Stimulated activated effector memory CD8-positive, alpha-beta T cell treated with anti-CD3 and anti-CD28 coated beads, Interleukin-12 subunit alpha, Interleukin-12 subunit beta, amount 100 ng/mL, for 72 hours (primary cell): ENCODE measurements at places on chromosomes 11 and 22.
A peak's percentile ranks its signal among the peaks of the same experiment; 100 is the strongest.

GRCh38 chr22:27751277-27752070 is 50.1 kb downstream of the MN1 start:
- no peak for DNase-seq

DNA sequence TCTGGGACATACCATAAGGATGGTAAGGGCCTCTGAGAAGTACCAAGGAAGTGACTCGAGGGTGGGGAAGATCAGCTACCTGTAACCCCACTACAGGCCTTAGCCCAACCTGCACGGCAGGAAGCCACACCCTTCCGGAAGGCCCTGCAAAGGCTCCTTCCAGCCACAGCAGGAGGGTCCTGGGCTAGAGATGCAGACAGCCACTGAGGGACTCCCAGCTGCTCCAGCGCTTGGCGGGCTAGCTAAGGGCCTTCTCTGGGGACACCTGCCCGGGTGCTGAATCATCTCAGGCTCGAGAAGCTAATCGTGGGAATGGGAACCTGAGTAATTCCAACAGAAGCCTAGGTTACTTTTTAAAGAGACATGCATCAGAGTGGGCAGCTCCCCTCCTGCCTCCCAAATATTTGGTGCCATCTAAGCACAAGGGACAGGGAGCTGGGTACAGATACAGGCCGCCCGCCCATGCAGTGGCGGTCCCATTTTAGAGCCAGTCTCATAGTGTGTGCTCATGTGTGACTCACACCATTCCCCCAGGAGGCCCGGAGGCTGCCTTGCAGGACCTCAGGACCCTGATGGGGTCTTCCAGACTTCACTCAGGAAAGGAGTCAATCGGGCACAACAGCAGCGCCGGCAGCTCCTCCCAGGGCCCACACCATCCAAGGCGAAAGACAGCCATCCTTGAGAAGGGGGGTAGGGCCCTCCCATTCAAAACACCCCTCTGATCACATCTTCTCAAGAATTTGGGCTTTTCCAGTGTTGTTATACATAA is 8.0 kb downstream of the MYH9 start:
- DNase-seq = no peak

DNA sequence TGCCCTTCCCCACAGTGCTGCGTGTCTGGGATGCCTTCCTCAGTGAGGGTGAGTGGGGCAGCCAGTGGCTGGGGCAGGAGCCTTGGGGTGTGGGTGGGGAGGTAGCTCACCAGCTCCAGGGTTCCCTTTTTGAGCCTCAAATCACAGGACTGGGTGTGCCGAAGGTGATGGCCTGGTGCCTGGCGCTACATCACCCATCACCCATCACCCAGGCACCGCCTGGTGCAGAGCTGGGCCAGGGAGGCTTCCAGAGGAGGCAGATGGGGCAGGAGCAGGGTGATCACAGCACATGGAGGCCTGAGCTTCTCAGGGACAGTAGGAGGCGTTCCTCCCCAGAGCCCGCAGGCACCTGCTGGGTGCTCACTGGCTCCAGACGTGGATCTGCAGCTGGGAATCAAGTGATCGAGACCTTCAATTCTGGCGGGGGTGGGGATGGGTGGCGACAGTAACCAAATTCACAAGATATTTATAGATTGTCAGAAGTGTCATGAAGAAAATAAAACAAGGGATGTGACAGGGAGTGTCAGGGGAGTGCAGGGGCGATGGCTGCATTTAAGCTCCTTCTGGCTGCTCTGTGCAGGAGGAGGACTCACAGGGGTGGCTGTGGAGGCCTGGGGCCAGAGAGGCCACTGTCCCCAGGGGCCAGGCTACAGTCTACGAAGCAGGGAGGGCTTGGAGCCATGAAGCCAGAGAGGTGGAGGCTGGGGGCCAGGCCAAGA is 3.2 kb downstream of the TBC1D10C start:
- DNase-seq = no peak

GRCh38 chr22:27108425-27109114 is 451.2 kb downstream of the MIAT start:
- no peak for DNase-seq

- no peak for DNase-seq
These were observed 49.6 kb downstream of the IGSF9B start for GRCh38 chr11:133907216-133907615.

DNA sequence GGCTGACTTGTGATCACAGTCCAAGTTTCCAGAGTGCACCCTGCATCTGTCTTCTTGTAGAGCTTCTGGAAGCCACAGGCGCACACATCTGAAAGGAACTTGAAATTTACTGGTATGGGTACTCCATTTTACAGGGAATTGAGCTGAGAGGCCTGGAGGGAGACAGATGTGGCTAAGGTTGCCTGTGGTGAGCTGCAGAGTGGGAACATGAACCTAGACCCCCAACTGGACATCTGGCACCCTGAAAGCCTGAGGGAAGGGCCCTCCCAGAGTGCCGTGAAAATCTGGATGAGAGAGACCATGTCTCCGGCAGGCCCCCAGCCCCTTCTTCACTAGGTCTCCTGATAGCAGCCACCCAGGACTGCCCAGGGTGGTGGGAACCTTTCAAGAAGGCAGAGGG is 22.6 kb upstream of the SOX10 start:
- no peak for DNase-seq

GRCh38 chr11:61978703-61979661 is 11.5 kb upstream of the FTH1 start:
- DNase-seq = no peak

- no peak for DNase-seq
These were observed 30.3 kb downstream of the TNKS1BP1 start for GRCh38 chr11:57294225-57295131.

DNA sequence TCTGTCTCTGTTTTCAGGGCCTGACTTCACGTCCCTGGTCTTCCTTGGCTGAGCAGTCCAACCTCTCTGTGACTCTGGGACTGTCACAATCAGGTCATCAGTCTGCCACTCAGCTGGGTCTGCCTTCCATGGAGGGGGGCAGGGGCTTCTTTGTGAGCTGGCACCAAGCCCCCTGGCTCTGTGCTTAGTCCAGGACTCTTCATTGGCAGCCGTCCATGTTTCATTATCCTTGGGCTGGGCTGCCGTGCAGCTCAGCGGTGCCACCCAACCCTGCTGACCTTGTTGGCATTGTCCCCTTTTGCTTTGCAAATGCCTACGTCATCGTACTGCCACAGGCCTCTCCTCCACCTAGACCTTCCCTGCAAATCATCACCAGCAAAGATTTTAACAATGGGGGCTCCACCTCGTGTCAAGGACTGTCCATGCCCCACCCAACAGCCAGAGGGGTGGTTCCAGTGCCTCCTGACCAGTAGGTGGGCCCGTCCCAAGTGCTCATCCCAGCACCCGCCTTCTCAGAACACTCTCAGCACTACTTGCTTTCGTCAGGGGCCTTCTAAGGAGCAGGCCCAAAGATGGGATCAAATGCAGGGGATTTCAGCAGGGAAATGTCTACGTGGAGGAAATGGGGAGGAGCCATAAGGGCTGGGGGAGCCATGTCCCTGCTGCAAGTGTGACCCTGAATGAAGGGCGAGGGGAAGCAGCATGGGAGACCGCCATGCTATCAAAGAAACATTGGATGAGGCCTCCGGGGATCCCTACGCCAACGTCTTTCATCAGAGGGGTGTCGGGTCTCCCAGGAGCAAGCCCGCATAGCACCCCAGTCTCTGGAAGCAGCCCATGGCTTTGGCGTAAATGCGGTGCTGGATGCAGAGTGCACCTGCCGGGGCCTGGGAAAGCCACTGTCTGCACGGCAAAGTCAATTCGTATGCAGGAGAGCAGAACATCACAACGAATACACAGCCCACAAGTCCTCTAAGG is 18.2 kb downstream of the KRTAP5-6 start:
- DNase-seq = no peak

DNA sequence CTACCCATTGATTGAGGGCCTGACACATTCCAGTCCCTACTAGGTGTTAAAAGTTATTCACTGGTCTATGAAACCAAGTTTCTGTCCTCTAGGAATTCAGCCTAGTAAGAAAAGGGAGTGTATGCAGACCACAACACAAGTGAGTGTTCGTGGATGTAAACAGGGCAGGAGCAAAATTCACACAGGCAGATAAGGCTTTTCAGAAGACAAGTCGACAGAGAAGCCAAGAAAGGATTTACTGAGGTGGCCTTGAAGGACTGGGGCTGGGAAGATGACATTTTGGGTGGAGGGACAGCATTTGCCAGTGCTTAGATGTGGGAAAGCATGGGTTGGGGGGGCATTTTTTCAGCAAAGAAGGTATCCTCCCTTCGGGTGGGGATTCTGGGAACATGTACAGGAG is 76.2 kb downstream of the TSPAN18 start:
- DNase-seq = no peak

DNA sequence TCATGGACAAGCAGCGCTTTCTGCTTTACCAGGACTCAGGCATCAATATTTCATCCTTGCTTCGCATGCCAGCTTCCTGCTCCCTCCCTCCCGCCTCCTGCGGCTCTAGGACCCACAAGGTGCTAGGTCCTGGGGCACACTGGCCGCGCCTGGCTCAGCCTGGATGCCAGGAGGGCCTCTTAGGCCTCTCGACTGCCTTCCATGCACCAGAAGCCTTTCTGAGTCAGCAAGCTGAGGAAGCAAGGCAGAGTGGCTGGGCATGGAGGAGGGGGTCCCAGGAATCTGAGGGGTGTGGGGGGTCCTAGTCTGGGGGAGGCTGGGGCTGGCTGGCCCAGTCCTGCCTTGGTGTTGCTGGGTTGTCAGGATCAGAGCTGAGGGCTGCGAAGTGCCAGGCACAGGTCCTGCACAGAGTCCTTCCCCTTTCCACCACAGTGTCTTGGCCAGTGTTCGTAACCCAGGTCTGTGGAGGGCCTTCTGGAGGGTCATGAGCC is 61.0 kb upstream of the THY1 start:
- no peak for DNase-seq

- no peak for DNase-seq
These were observed 62.0 kb upstream of the ZC3H12C start for GRCh38 chr11:110031171-110031570.

DNA sequence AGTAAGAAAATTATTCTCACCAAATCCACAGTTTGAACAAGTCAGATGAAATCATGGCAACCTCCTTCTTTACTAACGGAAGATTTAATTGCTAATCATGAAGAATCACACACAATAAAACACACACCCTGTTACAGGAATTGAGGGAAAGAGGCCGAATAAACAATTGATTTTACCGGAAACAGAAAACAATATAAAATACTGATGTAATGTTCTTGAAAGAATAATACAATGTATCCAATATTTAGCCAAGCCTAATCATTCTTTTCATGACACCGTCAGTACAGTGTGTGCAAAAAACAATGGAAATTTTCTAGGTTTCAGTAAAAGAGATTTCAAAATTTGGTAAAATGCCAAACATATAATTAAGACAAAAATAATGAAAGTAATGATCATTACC is 23.4 kb downstream of the ASRGL1 start:
- DNase-seq = no peak

GRCh38 chr11:30487200-30487898 is 98.8 kb downstream of the MPPED2 start:
- no peak for DNase-seq

GRCh38 chr22:18023509-18024275 is 669 bp downstream of the MICAL3 start:
- peak; percentile 10 for DNase-seq

- no peak for DNase-seq
These were observed 60.0 kb upstream of the NUP50 start for GRCh38 chr22:45103756-45104155.

- DNase-seq = peak; percentile 80
These were observed 9.1 kb upstream of the CLCF1 start for GRCh38 chr11:67382276-67383136.

GRCh38 chr11:131888230-131888855 is 517.9 kb downstream of the NTM start:
- DNase-seq = no peak

GRCh38 chr11:79932612-79933011 is 491.8 kb upstream of the TENM4 start:
- no peak for DNase-seq

GRCh38 chr11:66479394-66480116 is 679 bp upstream of the DPP3 start:
- no peak for DNase-seq

- DNase-seq = no peak
These were observed 25.2 kb downstream of the FAM76B start for GRCh38 chr11:95764267-95764898.

- DNase-seq = no peak
These were observed 19.7 kb downstream of the CTR9 start for GRCh38 chr11:10770626-10771254.

DNA sequence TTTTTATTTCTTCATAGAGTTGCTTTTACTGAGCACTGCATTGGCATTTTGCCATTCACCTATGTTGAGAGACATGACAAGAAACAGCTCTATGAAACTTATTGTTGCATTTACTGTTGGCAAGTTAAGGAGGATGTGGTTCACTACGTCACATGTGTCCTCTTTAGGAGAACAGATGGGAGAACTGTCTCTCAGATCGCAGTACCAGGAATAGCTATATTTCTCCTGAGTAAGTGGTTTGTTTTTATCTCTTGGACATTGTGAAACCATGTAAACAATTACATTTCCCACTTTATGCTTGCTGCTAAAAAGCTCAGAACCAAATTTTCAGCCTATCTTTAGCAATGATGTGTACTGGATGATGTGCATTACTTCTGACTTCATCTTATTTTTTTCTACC is 34.8 kb upstream of the PSMA1 start:
- DNase-seq = no peak

DNA sequence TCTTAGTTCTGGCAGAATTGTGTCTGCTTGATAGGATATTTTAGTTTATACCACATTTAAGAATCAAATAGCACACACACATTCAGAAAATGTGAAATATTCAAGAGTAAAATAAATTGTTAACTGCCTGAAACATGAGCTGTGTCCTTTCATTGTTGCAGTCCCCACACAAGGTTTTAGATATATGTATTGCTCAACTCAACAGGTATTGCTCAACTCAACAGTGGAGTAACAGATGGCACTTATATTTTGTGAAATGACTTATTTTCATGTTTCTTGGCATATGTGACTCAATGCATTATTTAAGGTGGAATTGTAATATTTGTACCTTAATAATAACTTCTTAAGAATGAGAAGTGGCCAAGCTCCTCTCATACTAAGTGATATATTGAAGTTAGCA is 760.3 kb downstream of the CNTN5 start:
- DNase-seq = no peak

GRCh38 chr11:102345904-102346303 is 1.1 kb upstream of the BIRC2 start:
- peak; percentile 68 for DNase-seq

GRCh38 chr11:60871378-60872061 is 4.2 kb downstream of the ZP1 start:
- no peak for DNase-seq

DNA sequence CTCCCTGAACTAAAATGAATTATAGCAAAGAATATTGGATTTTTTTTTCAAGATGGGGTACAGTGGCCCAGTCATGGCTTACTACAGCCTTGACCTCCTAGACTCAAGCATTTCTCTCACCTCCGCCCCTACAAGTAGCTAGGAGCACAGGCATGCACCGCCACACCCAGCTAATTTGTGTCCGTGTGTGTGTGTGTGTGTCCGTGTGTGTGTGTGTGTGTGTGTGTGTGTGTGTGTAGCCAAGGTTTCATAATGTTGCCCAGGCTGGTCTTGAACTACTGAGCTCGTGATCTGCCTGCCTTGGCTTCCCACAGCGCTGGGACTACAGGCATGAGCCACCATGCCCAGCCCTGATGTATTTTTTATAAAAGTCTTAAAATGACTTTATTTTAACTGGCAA is 12.6 kb downstream of the THYN1 start:
- DNase-seq = no peak

GRCh38 chr22:48651981-48652538 is 1175.6 kb downstream of the BRD1 start:
- DNase-seq = no peak
